ENCODE measurements at places on chromosomes 13 and 19.

DNA sequence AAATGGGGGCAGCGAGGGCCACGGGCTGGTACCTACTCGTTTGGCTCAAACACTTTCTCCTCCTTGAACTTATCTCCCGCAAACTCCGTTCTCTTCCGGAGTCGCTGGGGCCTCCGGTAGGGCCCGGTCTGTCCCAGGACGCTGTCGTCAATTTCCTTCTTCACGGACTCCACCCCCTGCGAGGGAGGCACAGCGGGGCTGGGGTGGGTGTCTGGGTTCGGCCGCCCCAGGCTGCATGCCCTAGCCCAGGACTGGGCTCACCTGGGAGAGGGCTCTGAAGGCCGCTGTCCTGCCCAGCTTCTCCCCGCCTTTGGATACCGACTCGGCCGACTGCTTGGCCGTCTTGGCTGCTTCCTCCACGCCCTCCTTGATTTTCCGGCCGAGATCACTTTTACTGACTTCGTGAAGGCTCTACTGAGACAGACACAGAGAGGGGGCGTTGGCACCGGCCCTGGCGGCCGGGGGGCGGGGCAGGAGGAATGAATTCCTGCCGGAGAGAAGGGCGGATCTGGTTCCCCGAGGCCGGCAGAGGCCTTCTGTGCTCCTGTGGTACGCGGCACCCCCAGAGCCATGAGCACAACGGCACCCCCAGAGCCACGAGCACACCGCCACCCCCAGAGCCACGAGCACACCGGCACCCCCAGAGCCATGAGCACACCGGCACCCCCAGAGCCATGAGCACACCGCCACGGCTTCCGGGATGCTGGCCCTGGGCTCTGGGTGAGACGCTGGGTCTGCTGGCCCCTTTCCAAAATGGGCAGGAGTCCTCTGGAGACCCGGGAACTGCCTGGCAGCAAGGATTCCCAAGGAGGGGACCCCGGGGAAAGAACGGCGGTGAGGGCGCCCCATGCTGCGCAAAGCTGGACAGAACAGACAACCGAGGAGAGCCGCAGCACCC lies 8.1 kb upstream of the CTXN1 start:
- no peak for DNase-seq
- no peaks in the 10 kb centered on the region for H3K27me3 ChIP-seq
- no peaks in the 10 kb centered on the region for H3K4me1 ChIP-seq
- no peaks in the 10 kb centered on the region for H3K36me3 ChIP-seq
- H3K4me3 ChIP-seq = no peak overlapping the region

DNA sequence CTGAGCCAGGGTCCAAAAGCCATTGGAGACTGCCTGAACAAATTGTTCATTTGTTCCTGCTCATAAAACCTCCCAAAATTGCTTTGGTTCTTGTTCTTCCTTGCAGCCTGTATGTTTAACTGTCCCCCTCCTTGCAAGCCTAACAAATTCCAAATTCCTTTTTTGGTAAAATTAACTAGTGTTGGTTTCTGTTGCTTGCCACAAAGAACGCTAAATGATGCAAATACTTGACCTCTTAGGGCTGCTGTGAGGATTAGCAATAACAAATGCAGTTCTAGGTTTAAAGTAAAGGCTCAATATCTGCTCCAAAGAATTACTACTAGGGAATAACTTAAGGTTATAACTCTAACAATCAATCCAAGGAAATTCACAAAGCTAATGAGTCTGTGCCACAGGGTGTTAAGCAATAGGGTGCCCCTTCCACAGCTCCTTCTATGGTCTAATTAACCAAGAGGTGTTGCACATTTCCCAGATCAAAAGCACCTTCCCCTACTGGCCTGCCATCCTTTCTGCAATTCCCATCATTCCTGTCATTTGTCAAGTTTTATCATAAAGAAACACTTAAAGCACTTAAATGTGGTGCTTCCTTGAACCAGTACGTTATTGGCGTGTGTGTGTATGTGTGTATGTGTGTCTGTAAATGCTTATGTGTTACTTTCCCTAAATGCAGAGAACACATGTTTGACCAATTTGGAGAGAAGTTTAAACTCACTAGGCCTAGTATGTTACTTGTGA lies 110.2 kb downstream of the RAP2A start:
- H3K27ac ChIP-seq = no peak overlapping the region
- no peaks in the 10 kb centered on the region for H3K27me3 ChIP-seq
- H3K4me3 ChIP-seq = no peak overlapping the region
- H3K36me3 ChIP-seq = no peaks in the 10 kb centered on the region
- no peaks in the 10 kb centered on the region for H3K4me1 ChIP-seq

GRCh38 chr13:85995788-85996418 lies 196.7 kb upstream of the SLITRK6 start:
- no peak for DNase-seq
- H3K27ac ChIP-seq = no peak overlapping the region
- H3K27me3 ChIP-seq = peaks cover 6% of the 10 kb centered on the region
- H3K36me3 ChIP-seq = peaks cover 4% of the 10 kb centered on the region

DNA sequence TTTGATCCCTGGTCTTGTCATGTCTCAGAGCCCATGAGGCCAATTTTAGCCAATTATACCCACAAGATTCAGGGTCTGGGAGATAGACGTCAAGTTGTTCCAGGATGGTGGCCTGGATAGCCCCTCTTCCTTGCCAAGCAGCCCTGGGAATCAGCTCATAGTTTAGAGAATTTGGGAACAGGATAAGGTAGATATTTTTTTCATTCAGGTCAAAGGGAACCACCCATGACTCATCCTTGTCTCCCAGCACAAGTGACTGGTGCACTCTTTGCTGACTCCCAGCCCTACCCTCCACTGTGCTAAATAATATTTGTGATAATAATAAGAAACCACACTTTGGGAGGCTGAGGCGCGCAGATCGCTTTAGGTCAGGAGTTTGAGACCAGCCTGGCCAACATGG lies 17.1 kb upstream of the S1PR4 start:
- H3K4me3 ChIP-seq = no peak overlapping the region
- no peak overlapping the region for H3K27ac ChIP-seq
- no peaks in the 10 kb centered on the region for H3K4me1 ChIP-seq
- H3K27me3 ChIP-seq = no peaks in the 10 kb centered on the region
- no peak for DNase-seq
- no peaks in the 10 kb centered on the region for H3K36me3 ChIP-seq

DNA sequence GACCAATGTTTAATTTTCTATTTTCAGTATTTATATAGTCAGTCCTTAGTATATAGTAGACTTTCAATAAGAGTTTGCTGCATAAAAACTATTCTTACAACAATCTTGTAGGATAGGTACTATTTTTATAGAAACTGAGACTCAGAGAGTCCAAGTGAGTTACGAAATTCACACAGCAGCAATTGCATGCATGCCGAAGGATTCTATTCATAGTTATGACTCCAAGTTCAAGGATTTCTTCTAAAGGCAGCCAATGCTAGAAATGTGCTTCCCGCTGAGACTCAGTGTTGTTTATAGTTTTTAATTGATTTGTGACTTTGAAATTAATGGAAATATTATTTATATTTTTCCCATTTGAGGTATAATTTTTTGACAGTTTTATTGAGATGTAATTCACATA lies 62.7 kb upstream of the CSNK1A1L start:
- no peaks in the 10 kb centered on the region for H3K27me3 ChIP-seq
- H3K36me3 ChIP-seq = no peaks in the 10 kb centered on the region
- no peak overlapping the region for H3K4me3 ChIP-seq

DNA sequence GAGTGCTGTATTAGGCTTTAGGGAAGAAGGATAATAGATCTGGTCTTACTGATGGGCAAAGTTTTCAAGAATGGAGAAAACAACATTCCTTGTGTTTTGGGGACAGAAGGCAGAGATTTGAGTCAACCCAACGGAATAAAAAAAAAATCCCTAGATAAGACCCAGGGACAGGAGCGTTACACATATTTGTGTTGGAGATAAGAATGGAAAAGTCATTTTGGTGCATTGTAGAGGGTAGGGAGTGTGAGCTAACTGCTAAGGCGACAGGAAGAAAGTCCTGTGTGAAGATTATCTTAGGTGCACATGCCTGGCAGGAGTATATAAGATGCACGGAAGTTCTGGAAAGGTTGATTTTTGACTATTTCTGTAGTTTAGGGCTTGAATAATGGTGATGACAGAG lies 450.3 kb upstream of the ARGLU1 start:
- H3K27me3 ChIP-seq = no peaks in the 10 kb centered on the region
- no peaks in the 10 kb centered on the region for H3K36me3 ChIP-seq
- no peaks in the 10 kb centered on the region for H3K4me1 ChIP-seq
- H3K4me3 ChIP-seq = no peak overlapping the region

DNA sequence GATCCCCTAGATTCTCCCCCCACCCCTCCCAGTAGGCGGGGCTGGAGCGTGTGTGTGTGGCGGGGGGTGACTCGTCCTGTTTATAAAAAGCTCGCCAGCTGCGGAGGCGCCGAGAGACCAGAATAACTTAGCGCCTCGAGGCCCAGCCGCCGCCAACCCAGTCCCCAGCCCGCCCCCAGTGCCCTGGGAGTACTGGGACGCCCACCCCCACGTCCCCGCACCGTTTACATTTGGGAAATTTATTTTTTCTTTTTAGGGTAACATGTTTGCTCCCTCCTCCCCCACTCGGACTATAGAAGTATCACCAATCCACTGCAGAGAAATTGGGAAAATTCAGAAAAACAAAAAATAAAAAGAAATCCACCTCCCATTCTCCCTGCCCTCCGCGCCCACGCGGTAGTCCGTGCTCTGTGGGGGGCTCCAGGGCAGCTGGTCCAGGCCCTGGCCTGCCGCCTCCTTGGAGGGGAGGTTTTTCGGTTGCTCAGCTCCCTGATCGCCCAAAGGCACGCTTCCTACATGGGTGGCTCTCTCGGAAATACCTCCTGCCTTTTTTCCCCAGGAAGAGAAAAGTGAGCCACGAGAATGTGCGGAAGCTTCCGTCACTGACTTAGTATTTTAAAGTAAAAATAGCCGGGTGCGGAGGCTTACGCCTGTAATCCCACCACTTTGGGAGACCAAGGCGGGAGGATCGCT lies 1.5 kb upstream of the RAB3A start:
- no peaks in the 10 kb centered on the region for H3K36me3 ChIP-seq
- peaks cover 7% of the 10 kb centered on the region for H3K4me1 ChIP-seq
- DNase-seq = peak; percentile 91
- no peaks in the 10 kb centered on the region for H3K27me3 ChIP-seq

DNA sequence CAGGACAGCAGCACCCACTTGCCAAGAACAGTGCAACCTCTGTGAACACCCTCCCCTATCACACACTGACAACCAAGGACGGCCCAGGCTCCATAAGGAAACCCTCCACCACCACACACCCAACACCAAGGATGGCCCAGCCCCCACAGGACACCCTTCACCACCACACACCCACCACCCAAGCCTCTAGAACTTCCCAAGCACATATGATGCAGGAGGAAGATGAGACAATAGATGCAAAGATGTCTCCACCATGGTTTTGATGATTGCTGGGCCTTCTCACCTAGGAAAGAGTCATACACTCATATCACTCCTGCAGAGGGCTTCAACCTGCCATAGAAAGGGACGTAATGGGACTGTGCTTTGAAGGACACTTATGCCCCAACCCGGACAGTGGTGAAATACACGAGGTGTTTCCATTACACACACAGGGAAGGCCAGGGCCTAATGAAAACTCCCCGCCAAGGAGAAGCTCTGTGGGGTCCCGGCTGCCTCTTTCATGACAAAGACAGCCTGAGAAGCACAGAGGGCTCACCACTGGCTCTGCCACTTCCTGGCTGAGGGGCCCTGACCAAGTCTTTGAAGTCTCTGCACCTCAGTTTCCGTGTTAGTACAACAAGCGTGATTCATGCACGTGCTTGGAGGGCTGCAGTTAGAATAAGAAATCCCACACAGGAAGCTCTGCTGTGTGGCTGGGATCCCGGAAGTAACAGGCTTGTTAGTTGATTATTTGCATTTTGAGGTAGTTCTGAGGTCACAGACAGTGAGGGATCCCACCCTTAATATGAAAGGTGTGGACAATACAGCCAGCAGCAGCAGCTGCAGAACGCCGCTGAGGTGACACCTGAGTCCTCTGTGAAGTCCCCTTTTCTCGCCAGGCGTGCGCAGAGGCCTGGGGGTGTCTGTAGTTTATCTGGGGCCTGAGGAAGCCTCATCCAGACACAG lies 61.9 kb upstream of the ATP12A start:
- H3K4me1 ChIP-seq = no peaks in the 10 kb centered on the region
- no peak for DNase-seq
- H3K27ac ChIP-seq = no peak overlapping the region
- H3K27me3 ChIP-seq = no peaks in the 10 kb centered on the region
- no peak overlapping the region for H3K4me3 ChIP-seq

GRCh38 chr19:35471946-35472345 lies 18.3 kb downstream of the KRTDAP start:
- no peaks in the 10 kb centered on the region for H3K4me1 ChIP-seq
- H3K4me3 ChIP-seq = no peak overlapping the region
- DNase-seq = no peak
- H3K27ac ChIP-seq = no peak overlapping the region
- H3K36me3 ChIP-seq = no peaks in the 10 kb centered on the region
- no peaks in the 10 kb centered on the region for H3K27me3 ChIP-seq

DNA sequence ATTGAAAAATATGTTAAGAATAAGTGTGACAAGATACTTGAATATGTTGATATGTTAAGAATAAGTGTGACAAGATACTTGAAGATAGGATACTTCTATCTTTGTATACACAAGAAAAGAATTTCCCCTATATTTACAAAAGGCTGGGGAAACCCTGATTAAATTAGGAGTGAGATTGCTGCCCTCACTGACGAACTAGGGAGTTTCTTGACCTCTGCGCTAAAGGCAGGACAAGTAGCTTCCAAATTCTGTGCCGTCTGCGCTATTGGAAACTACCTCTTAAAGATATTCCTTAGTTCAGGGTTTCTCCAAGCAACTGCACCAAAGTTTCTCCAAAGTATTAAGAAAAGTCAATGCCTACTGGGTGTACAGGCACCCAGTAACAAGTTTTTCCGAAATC lies 730 bp downstream of the ZNF260 start:
- H3K36me3 ChIP-seq = no peaks in the 10 kb centered on the region
- H3K27ac ChIP-seq = peak overlapping the region; percentile 96
- peak overlapping the region; percentile 90 for H3K4me3 ChIP-seq
- H3K27me3 ChIP-seq = no peaks in the 10 kb centered on the region

GRCh38 chr13:19321222-19321621 lies 139.6 kb upstream of the TUBA3C start:
- no peak overlapping the region for H3K27ac ChIP-seq
- no peaks in the 10 kb centered on the region for H3K36me3 ChIP-seq
- no peak for DNase-seq
- no peak overlapping the region for H3K4me3 ChIP-seq

- no peaks in the 10 kb centered on the region for H3K27me3 ChIP-seq
- no peak for DNase-seq
- no peak overlapping the region for H3K4me3 ChIP-seq
- no peak overlapping the region for H3K27ac ChIP-seq
- H3K4me1 ChIP-seq = no peaks in the 10 kb centered on the region
Observed at GRCh38 chr19:30356951-30357579, 15.1 kb upstream of the ZNF536 start.

GRCh38 chr13:93549326-93550005 lies 322.9 kb downstream of the GPC6 start:
- DNase-seq = no peak
- H3K36me3 ChIP-seq = no peaks in the 10 kb centered on the region
- H3K4me1 ChIP-seq = no peaks in the 10 kb centered on the region
- no peak overlapping the region for H3K4me3 ChIP-seq
- no peak overlapping the region for H3K27ac ChIP-seq

- no peaks in the 10 kb centered on the region for H3K4me1 ChIP-seq
- no peaks in the 10 kb centered on the region for H3K36me3 ChIP-seq
- peak overlapping the region; percentile 43 for H3K4me3 ChIP-seq
- peak overlapping the region; percentile 2 for H3K27ac ChIP-seq
- H3K27me3 ChIP-seq = no peaks in the 10 kb centered on the region
Observed at GRCh38 chr19:10430505-10431253, 10.3 kb downstream of the PDE4A start.

Data from uterus (tissue), 4 donors.